ENCODE measurements at places on chromosomes 3 and 15. TPM values are rescaled to one million over a fixed set of nuclear protein-coding genes. Genes with fewer than 3 reads are reported as not detected.

Gene SPESP1
- total RNA-seq, result 9.8 TPM

Gene FOXB1
- not detected for total RNA-seq

Gene FAM3D
- not detected for total RNA-seq

Gene CHDH
- total RNA-seq, result 0.03 TPM

Gene TRPM1
- total RNA-seq, result not detected

Data from smooth muscle cell of the pulmonary artery (primary cell).